ENCODE measurements at places on chromosomes 7 and 10. TPM values are rescaled to one million over a fixed set of nuclear protein-coding genes. Genes with fewer than 3 reads are reported as not detected.

DNA sequence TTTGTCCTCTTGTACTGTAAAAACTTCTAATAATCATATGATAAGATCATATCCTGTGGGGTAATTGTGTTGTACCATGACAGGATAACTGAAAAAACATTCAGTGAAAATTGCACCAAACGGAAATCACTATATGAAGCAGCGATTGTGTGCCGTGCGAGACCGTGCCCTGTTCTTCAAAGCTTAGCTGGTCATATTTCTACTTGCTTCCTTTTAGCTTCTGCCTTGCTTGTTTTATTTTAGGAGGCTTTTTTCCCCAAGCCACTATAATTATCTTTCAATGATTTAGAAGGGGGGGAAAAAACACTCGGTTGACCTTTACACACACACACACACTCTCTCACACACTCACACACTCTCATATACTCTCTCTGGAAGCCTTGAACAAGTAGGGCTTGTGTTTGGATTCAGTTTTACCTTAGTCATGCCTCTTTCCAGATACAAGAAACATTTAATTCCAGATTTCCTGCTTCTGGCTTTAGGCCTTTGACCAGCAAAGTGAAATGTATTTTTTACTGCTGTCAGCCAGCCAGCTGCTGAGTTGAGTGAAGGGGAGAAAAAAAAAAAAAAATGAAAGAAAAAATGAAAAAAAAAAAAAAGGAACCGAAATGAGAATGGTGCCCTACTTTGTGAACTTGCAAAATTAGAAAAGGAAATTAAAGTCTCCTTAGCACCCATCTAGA, 181.4 kb downstream of the ARID5B start:
- H3K27me3 ChIP-seq: no peaks in the 10 kb centered on the region
- H3K36me3 ChIP-seq: peaks cover 12% of the 10 kb centered on the region
- H3K4me1 ChIP-seq: peaks cover 65% of the 10 kb centered on the region
- peak overlapping the region; percentile 82 for H3K27ac ChIP-seq
- peak overlapping the region; percentile 24 for H3K4me3 ChIP-seq

- H3K36me3 ChIP-seq: no peaks in the 10 kb centered on the region
- peaks cover 7% of the 10 kb centered on the region for H3K4me1 ChIP-seq
- H3K4me3 ChIP-seq: no peak overlapping the region
- H3K27me3 ChIP-seq: no peaks in the 10 kb centered on the region
- H3K27ac ChIP-seq: no peak overlapping the region
Measured at GRCh38 chr10:43595739-43596298, 10.4 kb upstream of the ZNF485 start.

DNA sequence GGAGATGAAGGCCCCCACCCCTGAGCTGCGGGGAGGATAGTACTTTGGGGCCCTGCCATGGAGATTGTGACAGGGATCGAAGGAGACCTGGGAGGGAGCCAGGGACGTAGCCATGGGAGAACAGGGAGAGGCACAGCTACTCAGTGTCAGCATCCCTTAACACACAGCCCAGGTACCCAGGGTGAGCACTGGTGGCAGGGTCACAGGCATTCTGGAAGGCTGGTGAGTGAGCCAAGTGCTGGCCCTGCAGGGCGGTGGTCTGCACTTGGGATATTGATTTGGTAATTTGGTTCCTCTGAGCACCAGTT, 39.8 kb downstream of the VWA2 start:
- no peak overlapping the region for H3K27ac ChIP-seq
- H3K36me3 ChIP-seq: no peaks in the 10 kb centered on the region
- H3K27me3 ChIP-seq: peaks cover 4% of the 10 kb centered on the region
- no peak for DNase-seq

DNA sequence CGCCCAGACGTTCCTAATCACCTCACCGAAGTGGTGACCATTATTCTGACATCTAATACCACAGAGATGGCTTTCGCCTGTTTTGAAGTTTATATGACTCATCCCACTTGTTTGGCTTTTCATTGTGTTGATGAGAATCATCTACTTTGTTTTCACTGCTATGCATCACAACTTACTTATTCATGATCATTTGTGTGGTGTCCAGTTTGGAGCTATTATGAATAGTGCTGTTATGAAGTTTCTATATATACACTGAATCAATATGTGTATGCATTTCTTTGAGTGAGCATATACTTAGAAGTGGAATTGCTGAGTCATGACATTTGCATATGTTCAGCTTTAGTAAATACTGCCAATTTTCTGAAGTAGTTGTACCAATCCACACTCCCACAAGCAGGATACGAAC, 38.6 kb upstream of the TNKS2 start:
- no peak overlapping the region for H3K27ac ChIP-seq
- no peak for DNase-seq
- H3K4me1 ChIP-seq: no peaks in the 10 kb centered on the region
- no peaks in the 10 kb centered on the region for H3K27me3 ChIP-seq

DNA sequence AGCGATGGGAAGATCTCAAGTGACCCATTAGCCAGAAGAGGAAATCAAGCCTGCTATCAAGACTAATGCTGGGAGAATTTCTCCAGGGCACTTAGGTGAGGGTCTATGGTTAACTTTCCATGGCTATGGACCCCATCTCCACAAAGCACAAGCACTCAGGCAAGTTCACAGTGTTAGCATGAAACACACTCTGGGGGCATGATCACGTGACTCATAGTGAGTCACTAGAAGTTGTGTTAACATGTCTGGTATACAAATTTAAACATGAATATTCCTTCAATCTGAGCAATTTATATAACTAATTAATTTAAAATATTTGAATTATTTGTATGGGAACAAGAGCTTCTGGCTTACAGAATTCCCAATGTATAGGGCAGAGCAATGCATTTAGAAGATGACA, 131.8 kb downstream of the FAM204A start:
- no peak for DNase-seq
- no peak overlapping the region for H3K4me3 ChIP-seq
- no peak overlapping the region for H3K27ac ChIP-seq
- H3K4me1 ChIP-seq: no peaks in the 10 kb centered on the region

GRCh38 chr7:17062151-17063044, 180.6 kb upstream of the AGR3 start:
- DNase-seq: no peak
- no peaks in the 10 kb centered on the region for H3K4me1 ChIP-seq
- H3K27me3 ChIP-seq: no peaks in the 10 kb centered on the region
- H3K4me3 ChIP-seq: no peak overlapping the region
- H3K36me3 ChIP-seq: no peaks in the 10 kb centered on the region
- no peak overlapping the region for H3K27ac ChIP-seq

The GPR15LG gene
- not detected for total RNA-seq

The PLPP4 gene
- 1.7 TPM for total RNA-seq

The TCF7L2 gene
- 20.8 TPM for total RNA-seq
